CD8-positive, alpha-beta memory T cell (primary cell): ENCODE measurements at places on chromosomes 16 and 17.

DNA sequence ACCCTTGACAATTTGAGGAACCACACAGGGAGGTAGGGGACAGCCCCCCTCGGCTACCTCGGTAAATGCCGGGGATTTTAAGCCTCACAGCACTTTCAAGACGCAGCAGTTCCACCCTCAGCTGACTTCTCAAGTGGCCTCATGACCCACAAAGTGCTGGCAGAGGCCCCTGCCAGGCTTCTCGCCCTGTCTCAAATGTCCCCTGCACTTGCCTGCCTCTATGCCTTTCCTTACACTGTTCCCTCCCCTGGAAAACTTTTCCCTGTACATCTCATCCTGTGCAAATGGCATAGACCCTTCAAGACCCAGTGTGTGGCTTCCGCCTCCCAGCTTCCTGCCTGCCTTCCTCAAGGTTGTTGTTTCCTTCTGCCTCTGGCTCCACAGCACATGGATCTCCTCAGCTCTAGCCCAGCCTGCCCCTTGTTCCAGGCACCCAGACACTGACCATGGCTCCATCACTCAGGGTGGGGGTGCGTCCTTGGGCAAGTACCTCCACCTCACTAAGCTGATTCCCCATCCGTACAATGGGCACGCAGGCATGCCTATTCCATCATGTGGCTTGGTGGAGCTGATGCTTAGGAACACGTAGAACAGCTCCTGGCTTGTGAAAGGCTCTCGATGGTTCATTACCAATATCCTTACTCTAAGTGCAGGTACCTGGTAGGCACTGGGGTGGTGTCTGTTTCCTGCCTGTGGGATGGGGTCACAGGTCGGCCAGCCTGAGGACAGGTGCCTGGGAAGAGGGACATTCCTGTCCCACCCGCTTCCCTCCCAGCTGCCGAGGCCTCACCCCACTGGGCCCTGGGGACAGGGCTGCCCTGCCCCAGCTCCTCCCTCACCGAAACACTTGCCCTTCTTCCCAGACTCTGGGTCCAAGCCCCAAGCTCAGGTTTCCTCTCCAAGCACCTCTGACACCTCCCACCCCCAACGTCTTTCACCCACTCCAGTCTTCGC, 24.0 kb downstream of the MMP15 start:
- H3K27me3 ChIP-seq = no peaks in the 10 kb centered on the region
- no peaks in the 10 kb centered on the region for H3K4me1 ChIP-seq
- no peak overlapping the region for H3K27ac ChIP-seq

DNA sequence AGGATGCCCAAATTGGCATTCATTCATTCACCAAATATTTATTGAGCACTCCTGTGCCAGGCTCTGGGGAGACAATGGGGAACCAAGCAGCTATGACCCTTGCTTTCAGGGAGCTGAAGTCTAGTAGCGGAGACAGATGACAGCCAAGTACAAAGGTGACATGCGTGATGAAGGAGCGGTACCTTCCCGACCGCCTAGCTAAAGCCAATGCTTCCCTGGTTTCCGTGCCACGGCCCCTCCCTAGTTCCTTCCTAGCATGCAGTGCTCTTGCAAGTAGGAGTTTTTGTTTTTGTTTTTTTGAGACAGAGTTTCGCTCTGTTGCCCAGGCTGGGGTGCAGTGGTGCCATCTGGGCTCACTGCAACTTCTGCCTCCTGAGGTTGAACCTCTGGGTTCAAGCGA, 3.2 kb upstream of the SLC5A2 start:
- H3K36me3 ChIP-seq = no peaks in the 10 kb centered on the region
- H3K4me3 ChIP-seq = no peak overlapping the region
- peaks cover 4% of the 10 kb centered on the region for H3K4me1 ChIP-seq
- DNase-seq = no peak

GRCh38 chr16:74221828-74222227, 74.8 kb upstream of the PSMD7 start:
- no peak overlapping the region for H3K27ac ChIP-seq
- DNase-seq = no peak
- H3K4me3 ChIP-seq = no peak overlapping the region
- no peaks in the 10 kb centered on the region for H3K4me1 ChIP-seq
- no peaks in the 10 kb centered on the region for H3K36me3 ChIP-seq

DNA sequence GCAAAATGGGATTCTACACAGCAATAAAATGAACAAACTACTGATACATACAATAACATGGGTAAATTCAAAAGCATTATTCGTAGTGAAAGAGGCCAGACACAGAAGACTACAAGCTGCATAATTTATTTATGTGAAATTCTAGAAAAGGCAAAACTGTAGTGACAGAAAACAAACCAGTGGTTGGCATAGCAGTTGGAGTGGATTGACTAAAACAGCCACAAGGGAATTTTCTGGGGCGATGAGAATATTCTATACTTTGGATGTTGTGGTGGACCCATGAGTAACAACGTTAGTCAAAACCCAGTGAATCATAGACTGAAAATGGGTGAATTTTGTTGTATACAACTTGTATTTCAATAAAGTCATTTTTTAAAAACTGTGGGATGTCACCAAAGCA, 63.2 kb upstream of the RPL38 start:
- H3K4me1 ChIP-seq = no peaks in the 10 kb centered on the region
- DNase-seq = no peak
- no peaks in the 10 kb centered on the region for H3K27me3 ChIP-seq
- H3K36me3 ChIP-seq = no peaks in the 10 kb centered on the region
- H3K27ac ChIP-seq = no peak overlapping the region

- DNase-seq = no peak
- peak overlapping the region; percentile 50 for H3K4me3 ChIP-seq
- H3K27ac ChIP-seq = peak overlapping the region; percentile 24
- H3K4me1 ChIP-seq = peaks cover 32% of the 10 kb centered on the region
These were observed 4.4 kb upstream of the OR1F1 start for GRCh38 chr16:3183445-3184139.

- H3K36me3 ChIP-seq = no peaks in the 10 kb centered on the region
- H3K4me1 ChIP-seq = no peaks in the 10 kb centered on the region
- DNase-seq = no peak
- H3K4me3 ChIP-seq = no peak overlapping the region
These were observed 144.1 kb upstream of the HLF start for GRCh38 chr17:55120651-55121050.

GRCh38 chr17:30372755-30373154, 6.0 kb upstream of the CPD start:
- H3K4me3 ChIP-seq = no peak overlapping the region
- H3K4me1 ChIP-seq = peaks cover 7% of the 10 kb centered on the region
- H3K36me3 ChIP-seq = no peaks in the 10 kb centered on the region

DNA sequence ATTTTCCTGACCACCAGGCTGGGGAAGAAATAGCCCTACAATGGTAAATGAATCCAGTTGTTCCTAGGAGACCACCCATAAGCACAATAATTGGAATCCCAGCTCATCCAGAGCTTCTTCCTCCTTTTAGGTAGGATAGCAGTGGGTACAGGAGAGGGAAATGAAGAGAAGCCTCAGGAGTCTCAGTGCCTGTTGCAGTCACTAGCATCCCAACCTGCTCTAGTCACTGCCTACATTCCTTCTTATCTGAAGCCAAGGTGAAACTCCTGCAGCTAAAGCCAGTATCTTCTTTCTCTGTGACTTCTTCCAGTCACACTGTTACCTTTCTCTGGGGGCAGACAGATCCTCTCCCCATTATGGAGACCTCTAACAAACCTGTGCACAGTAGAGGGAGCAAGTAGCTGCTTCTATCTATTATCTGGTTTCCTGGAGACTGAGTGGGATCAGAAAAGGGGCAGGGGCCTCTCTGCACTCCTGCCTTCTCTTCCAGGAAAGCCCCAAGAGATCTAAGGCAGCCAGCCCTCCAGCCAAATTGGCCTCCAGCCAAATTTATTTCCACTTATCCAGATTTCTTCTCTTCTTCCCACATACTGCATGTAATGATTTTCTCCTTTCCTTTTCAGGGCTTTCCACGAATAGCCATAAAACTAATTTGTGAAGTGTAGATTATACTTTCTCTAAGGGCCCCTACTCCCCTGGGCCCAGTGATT, 85.5 kb downstream of the SSH2 start:
- H3K4me1 ChIP-seq = no peaks in the 10 kb centered on the region
- no peaks in the 10 kb centered on the region for H3K36me3 ChIP-seq
- DNase-seq = no peak
- no peaks in the 10 kb centered on the region for H3K27me3 ChIP-seq
- H3K27ac ChIP-seq = no peak overlapping the region
- H3K4me3 ChIP-seq = no peak overlapping the region

DNA sequence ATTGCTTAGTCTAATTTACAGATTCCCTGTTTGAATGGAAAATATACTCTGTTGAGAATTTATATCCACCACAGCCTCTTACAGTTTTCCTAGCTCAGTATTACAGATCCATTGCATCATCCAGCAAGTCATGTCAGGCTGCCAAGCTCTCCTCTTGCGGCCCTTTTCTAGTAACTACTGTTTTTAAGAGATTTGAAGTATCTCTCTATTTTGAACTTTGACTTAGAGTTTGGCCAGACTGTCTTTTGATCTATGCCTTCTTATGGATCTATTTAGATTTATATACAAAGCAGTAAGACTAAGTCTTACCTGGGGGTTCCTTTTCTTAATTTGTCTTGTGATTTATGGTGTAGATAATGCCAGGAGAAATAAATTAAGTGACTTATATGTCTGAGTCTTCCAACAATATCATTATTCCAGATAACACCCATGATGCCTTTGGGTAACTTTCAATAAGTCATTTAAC, 53.1 kb upstream of the ABCC11 start:
- H3K36me3 ChIP-seq = peaks cover 45% of the 10 kb centered on the region
- no peaks in the 10 kb centered on the region for H3K4me1 ChIP-seq
- DNase-seq = no peak
- H3K27ac ChIP-seq = no peak overlapping the region

GRCh38 chr17:77319211-77320043, 178.7 kb downstream of the SEC14L1 start:
- peak; percentile 72 for DNase-seq
- H3K4me3 ChIP-seq = peak overlapping the region; percentile 49
- peak overlapping the region; percentile 60 for H3K27ac ChIP-seq
- no peaks in the 10 kb centered on the region for H3K27me3 ChIP-seq
